SHP77 (cell line): ENCODE measurements at places on chromosomes 3 and 15.

DNA sequence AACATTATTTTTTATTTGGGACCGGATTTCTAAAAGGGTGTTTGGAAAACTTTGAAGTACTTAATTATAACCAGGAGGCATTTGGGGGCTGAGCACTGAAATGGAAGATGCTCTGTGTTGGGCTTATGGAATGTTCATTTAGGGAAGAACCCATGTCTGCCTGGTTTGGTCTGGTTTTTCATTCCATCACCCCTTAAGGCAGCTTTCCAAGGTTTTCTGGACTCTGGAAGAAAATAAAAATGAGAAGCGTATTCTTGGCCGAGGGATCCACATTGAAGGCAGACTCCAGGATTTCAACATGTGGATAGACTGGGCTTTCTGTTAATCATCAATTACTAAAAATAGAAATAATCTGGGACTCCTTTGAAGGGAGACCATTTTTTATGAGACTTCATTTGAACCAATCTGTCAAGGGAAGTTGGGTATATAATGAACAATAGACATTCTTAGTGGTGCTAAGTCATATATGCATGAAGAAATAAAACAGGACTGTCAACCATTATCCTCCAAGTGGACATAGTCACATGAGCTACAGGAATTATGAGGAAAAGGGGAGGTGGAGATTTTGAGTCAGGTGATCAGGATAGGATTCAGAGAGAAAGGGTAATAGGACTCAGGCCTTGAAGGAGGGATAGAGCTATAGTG lies 270.5 kb upstream of the ADAMTS9 start:
- DNase-seq = no peak

GRCh38 chr3:88984832-88985231 lies 122.6 kb upstream of the EPHA3 start:
- no peak for DNase-seq

- DNase-seq = no peak
Observed at GRCh38 chr15:58240191-58240932, 102.2 kb downstream of the AQP9 start.

- DNase-seq = no peak
Observed at GRCh38 chr3:185693985-185694653, 108.0 kb downstream of the SENP2 start.

DNA sequence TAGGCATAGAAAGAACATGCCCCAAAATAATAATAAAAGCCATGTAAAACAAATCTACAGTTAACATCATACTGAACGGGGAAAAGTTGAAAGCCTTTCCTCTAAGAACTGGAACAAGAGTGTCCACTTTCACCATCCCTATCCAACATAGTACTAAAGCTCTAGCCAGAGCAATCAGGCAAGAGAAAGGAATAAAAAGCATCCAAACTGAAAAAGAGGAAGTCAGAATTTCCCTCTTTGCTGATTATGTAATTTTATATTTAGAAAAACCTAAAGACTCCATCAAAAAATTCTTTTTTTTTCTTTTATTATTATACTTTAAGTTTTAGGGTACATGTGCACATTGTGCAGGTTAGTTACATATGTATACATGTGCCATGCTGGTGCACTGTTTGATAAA lies 661.6 kb upstream of the CBLB start:
- DNase-seq = no peak

DNA sequence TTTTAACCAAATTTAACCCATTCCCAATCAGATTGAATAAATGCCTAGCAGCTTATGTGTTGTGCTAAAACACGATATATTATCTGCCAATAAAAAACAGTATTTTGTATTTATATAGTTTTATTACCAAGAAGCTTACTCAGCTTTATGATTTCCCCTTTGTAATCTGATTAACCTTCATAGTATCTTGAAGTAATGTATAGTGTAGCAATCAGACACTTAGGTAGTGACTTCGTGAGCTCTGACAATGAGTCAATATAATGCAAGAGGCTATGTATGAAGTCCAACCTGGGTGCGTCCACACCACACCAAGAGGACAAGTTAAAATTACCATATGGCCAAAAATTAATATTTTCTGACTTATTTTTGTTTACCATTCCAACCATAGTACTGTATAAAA lies 2.1 kb upstream of the CNBP start:
- DNase-seq = no peak

DNA sequence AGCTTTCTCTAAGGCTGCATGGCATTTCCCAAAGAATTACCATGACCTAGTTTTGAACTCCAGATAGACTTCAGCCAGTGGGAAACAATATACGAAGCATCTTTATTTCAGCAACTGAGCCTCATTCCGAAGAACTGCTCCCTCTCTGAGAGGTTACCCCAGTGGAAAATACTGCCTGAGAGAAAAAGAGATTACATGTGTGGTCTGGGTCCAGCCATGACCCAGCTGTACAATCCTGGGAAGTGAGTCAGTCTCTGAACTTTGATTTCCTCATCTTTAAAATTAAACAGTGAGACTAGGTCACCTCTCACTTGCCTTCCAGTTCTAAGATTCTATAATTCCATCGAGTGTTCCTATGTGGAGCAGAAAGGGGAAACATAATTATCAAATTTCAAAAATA lies 42.4 kb downstream of the TNIK start:
- no peak for DNase-seq

DNA sequence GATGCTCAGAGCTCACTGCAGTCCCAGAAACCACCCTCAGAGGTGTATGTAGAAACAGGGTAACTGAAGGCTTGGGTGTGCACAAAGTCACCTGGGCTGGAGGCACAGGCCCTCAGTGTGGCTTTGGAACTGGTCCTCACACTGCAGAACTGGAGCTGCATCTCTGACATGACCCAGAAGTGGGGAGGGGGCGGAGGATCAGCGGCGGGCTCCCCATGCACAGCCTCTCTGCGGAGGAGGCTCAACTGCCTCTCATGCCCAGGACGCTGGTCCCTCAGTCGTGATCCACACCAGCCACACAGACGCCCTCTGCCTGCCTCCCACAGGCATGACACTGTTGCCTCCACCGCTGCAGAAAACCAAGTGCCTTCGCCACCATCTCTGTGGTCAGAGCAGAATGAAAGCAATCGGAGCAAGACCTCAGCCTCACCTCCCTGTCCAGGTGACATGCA lies 73.7 kb downstream of the TM2D3 start:
- no peak for DNase-seq

DNA sequence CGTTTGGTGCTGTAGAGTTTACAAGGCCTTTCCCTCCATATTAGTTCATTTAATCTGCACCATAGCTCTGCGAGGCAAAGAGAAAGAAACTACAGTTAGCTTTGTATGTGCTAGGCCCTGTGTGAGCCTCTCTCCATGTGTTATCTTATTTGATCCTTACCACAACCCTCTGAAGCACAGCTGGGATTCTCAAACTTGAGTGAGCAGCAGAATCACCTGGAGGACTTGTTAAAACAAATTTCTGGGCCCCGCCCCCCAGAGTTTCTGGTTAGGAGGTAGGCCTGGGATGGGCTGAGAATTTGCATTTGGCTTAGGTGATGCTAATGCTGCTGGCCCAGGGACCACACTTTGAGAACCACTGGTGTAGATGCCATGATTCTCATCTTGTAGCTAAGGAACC lies 12.3 kb downstream of the CA12 start:
- DNase-seq = no peak

DNA sequence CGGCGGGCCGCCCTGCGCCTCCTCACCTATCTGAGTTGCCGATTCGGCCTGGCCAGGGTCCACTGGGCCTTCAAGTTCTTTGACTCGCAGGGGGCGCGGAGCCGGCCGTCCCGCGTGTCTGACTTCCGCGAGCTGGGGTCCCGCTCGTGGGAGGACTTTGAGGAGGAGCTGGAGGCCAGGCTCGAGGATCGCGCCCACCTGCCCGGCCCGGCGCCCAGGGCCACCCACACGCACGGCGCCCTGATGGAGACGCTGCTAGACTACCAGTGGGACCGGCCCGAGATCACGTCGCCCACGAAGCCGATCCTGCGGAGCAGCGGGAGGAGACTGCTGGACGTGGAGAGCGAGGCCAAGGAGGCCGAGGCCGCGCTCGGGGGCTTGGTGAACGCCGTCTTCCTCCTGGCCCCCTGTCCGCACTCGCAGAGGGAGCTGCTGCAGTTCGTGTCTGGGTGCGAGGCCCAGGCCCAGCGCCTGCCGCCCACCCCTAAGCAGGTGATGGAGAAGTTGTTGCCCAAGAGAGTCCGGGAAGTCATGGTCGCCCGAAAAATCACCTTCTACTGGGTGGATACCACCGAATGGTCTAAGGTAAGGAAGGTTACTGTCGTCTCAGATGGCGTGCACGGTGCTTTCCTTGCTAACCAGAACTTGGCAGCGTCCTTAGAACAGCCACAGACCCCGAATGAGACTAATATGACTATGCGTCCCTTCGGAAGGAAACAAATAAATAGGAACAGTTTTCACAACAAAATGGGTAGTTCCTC lies 567 bp downstream of the TICRR start:
- DNase-seq = no peak

GRCh38 chr3:43023066-43023465 lies 44.0 kb downstream of the GASK1A start:
- no peak for DNase-seq

DNA sequence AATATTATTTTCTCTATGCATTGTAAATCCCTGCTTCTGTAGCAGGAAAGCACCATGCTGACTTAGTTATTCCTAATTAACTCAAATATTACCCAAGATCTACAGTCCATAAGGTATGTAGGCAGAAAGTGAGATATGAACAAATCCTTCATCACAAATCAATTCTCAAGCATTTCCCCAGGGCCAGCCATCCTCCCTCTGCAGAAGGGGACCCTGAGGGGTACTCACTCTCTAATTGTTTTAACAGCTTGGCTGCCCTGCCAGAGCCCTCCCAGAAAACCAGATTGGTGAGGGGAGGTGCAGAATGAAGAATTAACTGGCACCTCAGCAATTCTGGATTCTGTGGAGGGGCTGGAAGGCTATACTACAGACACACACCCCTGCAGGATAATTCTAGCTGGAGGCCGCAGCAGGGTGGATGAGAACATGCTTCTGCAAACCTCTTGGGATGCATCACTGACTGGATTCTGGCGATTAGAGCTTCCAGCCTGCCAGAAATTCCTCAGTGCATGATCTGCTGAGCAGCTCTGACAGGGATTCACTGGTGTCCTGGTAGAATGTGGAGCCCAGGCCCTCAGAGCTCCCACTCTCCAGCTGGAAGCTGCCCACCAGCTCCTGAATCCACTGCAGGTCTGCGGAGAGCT lies 88.6 kb upstream of the HERC1 start:
- DNase-seq = no peak

DNA sequence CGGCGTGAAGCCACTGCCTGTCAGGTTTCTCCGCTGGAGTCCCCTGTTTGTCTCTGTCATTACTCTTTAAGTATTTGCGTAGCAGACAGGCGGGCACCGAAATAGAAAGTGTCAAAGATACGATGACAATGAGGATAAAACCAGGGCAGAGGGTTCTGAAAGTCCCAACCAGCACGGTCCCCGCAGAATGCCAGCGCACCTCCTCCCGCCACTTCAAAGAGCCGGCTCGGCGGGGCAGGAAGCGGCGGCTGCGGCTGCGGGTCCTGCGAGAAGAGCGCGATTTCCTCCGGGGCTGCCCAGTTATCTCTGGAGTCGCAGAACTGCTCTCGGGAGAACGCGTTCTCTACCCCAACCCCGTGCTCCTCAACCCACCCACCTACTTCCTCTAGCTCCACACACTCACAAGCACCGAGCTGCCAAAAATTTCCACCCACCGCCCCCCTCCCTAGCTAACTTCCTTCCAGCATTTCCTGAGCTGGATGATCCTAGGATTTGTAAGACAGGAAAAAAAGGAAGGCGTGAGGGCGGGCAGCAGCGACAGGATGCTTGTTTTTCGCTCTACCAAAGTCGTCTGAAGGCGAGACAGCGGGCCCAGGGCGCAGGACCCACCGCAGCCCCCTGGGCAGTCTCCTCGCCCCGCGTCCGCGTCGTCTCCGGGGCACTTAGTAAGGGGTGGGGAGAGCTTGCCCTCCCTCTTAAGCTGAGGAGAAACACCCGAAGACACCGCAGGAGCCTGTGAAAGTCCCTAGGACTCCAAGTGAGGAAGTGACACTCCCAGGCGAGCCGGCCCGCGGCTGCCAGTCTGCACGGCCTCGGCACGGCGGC lies at the start of gene ARHGAP31:
ARHGAP31 (plus strand) TSS at position 513 of the 825 bp plus-strand sequence. CDS start 522 bp downstream, outside the sequence.
- no peak for DNase-seq

GRCh38 chr15:44010089-44010488 lies 183.3 kb downstream of the WDR76 start:
- no peak for DNase-seq

DNA sequence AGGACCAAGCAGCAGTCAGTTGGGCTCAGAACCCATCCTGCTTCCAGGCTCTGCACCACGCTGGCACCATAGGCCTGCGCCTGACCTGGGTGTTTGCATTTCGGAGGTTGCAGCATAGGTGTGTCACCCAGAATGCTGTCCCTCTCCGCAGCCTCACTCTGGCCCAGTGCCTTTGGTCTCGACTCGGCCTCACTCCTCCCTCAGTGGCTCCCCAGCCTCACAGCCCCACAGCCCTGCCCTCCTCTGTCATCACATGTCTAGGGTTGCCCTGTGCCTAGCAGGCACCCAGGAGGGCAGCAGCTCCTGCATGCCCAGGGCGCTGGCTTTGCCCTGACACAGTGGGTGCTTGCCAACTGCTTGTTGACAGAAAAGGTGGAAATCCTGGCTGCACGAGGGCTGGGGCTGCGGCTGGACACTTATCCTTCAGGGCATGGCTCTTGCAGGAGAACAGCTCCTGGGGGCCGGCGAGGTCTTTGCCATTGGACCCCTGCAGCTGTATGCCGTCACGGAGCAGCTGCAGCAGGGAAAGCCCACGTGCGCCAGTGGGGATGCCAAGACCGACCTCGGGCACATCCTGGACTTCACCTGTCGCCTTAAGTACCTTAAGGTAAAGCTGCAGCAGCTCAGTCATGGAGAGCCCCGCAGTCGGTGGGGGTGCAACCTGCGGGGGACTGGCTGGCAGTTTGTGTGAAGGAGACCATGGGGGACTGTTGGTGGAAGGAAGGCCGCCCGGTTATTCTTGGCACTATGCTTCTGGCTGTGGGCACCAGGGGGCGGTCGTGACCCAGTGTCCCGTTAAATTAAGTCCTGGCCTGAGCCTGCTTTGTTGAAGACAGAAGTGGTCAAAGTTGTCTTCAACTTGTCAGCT lies 16.2 kb downstream of the NISCH start:
- DNase-seq = no peak
